ENCODE measurements at places on chromosomes 1 and 21.

DNA sequence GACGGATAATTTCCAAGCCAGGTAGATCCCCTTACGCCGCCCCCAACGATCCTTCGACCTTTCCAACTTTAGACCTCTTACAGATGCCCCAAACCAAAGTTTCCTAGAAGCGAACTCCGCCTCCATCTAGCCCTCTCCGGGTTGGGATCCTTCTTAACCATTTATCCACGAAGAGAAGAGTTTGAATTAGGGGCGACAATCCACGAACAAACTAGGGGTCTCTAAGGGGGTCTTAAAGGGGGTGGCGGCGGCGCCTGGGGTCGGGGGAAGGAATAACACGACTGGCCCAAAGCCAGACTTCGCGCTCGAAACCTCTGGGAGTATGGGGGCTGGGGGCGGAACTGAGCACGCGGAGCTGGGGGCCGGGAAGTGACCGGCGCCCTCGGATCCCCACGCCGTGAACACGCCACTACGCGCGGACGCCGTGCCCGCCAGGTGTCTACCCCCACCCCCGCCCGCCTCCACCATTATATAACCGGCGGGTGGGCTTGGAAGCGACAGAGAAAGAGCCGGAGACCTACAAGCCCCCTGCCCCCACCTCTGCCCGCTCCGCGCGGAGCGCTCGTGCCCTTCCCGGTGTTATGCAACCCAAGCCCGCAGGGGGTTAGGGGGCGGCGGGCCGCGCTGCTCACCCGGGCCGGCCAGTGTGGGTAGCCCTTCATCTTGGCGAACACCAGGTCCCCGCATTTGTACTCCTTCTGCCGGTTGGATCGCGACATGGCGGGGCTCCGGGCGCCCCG, 594 bp downstream of the HDGF start:
- no peak for DNase-seq

- no peak for DNase-seq
Measured at GRCh38 chr1:151847867-151848596, 5.5 kb downstream of the THEM5 start.

DNA sequence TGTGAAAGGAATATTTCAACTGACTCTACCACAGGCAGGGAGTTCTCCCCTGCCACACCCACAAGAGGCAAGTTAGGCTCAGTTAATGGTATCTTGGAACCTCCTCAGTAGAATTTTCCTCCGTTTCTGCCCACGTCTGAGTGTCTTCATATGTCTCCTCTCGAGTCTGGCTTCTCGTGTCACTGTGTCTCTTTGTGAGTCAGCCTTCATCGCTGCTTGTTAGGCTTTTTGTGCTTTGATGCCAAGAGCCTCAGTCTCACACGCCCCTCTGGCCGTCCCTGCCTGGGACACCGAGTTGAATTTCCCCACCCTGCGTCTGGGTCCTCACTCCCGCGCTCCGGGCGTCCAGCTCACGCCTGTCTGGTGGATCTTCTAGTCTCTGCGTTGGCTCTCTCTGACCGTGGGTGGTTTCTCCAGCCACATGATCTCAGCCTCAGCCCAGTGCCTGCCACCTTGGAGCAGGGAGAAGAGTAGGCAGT, 125.7 kb upstream of the GADD45A start:
- no peak for DNase-seq

GRCh38 chr1:185401019-185401418, 84.0 kb upstream of the IVNS1ABP start:
- no peak for DNase-seq

GRCh38 chr1:156961709-156962108, 41.3 kb downstream of the LRRC71 start:
- peak; percentile 18 for DNase-seq

DNA sequence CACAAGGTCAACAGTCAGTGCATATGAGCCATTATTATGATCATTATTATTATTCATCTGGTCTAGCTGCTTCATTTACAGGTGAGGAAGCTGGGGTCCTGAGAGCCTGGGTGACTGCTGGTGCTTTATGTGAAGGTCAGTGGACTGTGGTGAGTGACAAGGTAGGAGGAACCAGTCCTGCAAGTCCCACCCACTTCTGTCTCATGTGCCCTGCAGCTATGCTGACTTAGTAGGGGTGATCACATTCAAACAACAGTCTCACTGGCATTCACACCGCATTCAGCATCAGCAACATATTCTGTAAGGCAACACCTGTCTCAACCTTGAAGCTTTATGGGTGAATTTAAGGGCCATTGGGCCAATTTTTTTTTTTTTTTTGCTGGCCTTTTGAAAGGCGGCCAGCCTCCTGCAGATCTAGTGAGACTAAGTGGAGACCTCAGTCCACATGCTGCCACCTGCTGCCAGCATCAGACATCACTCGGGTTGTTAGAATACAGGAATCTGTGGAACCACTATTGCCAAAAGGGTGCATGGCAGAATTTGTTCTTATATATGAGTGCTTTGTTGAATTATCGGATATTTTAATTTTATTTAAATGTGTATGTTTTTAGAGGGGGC, 59.9 kb upstream of the CACNA1E start:
- DNase-seq, result peak; percentile 47

GRCh38 chr1:110084227-110085078, 14.0 kb upstream of the ALX3 start:
- no peak for DNase-seq

DNA sequence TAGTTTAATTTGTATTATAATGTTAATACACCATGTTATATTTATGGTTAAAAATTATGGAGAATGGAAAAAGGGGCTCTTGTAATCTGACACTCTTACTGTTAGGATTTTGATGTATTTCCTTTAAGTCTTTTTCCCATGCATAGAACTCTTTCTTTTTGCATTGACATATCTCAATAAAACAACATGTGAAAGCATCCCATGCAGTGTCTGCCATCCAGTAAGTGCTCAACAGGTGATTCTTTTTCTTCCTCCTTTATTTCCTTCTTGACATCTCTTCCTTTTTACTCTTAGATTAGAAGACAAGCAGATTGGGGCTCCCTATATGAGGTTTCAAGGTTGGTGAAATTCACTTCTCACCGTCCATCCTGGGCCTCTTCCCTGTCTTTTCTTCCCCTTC, 2.8 kb downstream of the NEXN start:
- no peak for DNase-seq

Data from activated naive CD4-positive, alpha-beta T cell (primary cell).